ENCODE measurements at places on chromosomes 12 and 14.
A peak's percentile ranks its signal among the peaks of the same experiment; 100 is the strongest.

DNA sequence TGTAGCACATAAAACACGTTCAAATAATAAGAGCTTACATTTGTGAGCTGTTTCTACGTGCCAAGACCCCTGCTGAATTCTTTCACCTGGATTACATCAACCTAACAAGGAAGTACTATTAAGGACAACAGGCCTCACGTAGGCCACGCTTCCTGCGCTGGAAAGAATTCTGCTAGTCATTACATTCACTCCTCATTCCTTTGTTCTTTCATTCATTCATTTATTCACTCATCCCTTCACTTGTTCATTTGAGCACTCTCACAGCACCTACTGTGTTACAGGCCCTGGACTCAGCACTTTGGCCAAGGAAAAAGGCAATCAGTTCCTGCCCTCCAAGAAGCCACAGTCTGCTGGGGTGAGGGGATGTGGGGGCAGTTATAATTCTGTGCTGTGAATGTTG lies 28.2 kb downstream of the TESC start:
- DNase-seq: no peak

DNA sequence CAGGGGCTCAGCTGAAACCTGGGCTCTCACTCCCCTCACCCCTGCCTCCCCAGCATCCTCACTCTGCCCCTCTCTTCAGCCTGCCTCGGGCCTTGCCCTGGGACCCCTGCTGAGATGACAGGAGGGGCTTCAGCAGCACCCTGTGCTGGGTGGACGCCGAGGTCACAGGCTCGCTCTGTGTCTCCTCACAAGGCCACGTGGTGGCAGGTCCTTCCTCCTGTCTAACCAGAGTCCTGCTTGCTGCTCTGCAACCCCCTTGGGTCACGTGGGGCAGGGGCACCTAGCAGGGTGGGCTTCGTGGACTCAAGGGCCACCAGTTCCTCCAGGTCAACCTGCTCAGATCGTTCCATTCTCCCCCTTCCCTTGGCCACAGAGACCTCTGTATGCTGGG lies 90.4 kb downstream of the TMEM121 start:
- DNase-seq: no peak

- DNase-seq: no peak
Observed at GRCh38 chr14:64035143-64035542, 182.3 kb downstream of the SYNE2 start.

- no peak for DNase-seq
Observed at GRCh38 chr12:79360286-79360685, 330.5 kb downstream of the PAWR start.

DNA sequence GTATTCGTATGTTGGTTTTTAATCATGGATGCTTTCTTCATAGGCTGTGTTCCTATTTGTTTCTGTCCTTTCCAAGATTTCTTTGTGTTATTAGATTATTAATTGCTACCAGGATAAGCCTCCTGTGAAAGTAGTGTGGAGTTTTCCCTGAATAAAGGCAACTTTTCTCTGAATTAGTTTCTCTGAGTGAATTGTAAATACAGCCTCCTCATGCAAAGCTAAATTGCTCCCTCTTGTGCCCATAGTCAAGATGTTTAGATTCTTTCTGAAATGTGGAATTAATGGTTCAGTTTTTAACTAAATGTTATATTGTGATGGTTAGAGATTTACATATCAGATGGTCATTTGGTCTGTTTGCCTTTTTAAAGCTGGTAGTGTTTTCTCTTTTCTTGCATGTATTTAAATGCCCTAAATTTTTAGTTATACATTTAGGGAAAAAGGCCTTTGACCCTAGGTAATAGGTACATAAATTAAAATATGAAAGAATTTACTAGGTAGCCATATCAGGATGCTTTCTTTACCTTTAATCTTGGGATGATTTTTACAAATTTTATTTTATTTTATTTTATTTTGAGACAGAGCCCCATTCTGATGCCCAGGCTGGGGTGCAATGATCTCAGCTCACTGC lies 8.9 kb downstream of the APAF1 start:
- DNase-seq: peak; percentile 82

- no peak for DNase-seq
Observed at GRCh38 chr12:125128439-125129178, 63.4 kb downstream of the AACS start.

Measured in suppressor macrophage treated with lipopolysaccharide for 1 hour (primary cell).